ENCODE measurements at places on chromosomes 12 and 14.

DNA sequence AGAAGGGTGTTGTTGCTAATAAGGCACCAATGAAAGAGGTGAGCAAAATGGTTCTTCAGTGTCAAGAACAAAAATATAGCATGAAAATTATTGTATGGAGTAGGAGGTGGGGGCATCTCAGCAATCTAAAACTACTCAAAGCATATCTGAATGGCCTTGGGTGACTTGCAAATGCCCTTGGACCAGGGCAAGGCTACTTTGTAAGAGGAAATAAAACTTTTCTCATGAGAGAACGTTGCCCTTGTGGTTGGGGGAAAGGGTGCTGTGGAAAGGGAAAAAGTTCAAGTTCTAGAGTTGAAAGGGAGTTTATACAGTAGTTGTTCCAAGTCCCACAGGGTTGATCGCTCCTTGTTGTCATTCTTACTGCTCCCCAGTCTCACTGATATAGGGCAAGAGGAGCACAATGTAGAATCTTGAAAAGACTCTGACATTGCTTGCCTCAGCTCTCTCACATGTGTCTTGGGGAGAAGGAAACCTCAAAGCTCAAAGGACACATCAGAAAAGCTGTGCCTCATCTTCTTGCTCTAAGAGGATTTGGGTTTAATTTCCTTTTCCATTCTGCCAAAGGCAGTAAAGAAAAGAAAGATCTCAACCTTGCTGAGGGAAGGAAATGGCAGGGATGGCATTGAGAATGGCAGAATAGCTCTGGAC, 270.5 kb downstream of the DUSP6 start:
- no peak for DNase-seq

DNA sequence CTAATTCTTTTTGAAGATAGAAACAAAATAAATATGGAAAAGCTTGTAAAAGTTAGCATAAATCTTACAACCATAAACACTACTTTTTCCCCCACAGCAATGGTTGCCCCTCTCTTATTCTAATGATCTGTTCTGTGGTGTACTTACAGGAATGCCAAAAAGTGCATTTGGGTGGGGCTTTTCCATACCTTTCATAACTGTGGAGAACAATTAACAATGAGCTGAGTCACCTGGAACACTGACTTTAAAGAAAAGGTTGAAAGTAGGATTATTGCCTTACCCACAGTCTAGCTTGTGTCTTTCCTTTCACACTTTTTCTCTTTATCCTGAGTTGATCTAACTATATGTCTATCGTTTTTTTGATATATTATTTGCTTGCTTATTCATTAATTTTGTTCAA, 86.9 kb downstream of the TPH2 start:
- no peak for DNase-seq

DNA sequence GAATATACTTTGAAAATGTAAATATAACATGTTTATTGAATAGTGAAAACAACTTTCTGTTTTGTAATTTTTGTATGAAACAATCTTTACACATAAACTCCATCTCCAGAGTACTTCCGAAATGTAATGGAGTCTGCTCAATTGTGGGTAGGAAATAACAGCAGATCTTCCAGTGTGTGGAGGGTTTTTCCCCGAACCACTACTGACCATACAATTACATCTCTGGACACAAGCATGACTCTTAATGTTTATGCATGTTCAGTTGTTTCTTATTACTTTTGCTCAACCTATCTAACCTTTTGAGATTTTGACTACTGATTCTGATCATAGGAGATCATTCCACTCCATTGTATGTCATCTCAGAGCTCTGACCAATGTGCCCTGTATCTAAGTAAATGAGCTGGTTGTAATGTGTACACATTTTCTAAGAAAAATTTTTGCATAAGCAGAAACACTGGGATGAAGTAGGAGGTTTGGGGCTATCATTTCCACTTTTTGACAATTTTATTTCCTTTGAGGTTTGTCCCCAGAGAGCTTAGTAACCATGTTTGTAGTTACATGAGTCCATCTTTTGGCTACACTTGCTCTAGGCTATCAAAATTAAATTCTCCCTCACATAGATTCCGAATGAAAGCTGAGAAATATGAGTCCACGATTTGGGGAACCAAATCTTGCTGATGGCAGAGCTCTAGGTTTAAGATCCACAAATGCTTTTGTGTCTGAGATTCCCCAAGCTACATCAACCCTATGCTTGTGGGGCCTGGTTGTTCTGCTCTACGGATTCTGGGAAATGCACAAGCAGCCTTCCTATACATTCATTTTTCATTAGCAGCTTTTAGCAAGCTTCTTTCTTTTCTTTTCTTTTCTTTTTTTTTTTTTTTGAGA, 21.4 kb upstream of the CLEC4D start:
- peak; percentile 9 for DNase-seq

GRCh38 chr14:64704143-64704742, at the start of gene PLEKHG3:
Gene PLEKHG3, plus strand, starts transcription at chr14:64704424. Its CDS starts 23,208 bp downstream, at chr14:64727632.
- DNase-seq, result peak; percentile 69

DNA sequence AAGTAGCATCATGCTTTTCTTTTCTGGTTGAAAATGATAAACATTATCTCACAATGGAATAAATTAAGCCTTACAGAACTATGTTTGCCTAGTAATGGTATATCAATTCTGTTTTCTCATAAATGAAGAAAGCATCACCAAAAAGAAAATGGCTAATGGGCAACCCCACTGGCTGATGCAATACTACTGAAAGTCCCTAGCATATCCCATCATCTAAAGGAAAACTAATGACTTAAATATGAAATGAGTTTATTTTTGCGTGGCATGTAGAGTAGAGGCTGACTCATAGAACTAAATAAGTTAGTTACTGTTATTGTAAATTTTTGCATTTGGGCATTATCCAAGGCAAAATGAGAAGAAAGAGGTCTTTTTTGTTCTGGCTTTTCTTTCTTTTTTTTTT, 1156.3 kb upstream of the SEL1L start:
- DNase-seq, result no peak

DNA sequence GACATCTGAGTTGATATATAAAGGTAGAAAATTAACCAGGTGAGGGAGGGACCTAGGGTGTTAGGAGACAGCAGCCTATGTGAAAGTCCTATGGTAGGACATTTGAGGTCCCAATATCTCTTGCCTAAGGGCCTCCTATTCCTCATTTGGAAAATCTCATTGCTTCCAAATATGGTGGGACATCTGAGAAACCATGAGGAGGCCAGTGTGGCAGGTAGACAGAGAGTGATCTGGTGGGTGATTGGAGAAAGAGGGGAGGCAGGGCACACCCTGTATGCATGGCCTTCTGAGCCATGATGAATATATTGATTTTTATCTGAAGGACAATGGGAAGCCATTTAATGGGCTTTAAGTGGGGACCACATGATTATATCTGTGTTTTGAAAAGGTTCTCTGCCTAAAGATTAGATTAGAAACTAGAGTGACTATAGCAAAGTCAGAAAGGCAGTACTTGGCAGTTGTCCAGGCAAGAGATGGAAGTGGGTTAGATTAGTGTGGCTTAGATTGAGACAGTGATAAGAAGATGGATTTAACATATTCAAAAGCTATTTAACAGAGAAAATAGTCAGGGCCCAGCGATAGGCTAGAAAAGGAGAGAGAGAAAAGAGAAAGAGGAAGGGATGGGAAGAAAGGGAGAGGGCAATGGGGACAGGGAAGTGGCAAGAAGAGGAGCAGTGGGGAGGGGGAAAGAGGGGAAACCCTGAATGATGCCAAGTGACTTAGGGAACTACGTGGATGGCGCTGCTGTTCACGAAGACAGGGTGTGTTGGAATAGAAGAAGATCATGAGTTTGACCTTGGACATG, 237.2 kb upstream of the SRRM4 start:
- no peak for DNase-seq

GRCh38 chr14:85475113-85475512, 54.8 kb upstream of the FLRT2 start:
- DNase-seq, result no peak

GRCh38 chr14:31166271-31166561, 41.4 kb downstream of the HECTD1 start:
- no peak for DNase-seq

DNA sequence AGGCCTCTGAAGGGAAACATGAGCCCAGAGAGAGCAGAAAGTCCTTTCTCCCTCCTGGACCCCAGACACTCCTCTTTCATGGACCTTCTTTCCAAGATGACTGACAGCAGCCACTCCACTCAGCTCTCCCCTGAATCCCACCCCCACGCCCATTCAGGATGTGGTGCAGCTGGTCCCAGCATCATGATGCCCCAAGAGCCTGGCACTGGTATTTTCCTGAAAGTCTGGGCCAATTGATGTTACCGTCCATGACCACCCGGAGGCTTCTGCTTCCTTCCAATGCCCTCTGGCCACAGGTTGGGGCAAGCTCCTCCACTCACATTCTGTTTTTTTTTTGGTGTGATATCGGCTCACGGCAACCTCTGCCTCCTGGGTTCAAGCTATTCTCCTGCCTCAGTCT, 112.6 kb downstream of the CALM1 start:
- DNase-seq, result no peak

GRCh38 chr12:2494486-2495192, 300.1 kb upstream of the FKBP4 start:
- DNase-seq, result peak; percentile 46

DNA sequence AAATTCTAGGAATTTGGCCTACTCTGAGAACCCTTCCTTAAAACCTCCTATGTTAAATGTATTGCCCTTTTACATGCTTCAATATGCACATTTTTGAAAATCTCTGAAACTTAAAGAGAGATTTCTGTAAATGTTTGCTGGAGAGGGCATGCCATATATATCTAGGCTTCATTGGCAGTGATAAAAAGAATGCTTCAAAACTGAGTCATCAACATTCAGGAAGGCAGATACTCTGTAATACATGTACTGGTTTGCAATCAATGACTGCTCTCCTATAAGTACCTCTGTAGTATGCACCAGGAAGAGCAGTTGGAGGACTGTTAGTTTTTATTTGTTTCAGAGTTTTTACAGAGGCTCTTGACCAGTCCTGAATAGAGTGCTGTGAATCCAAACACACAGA, 739.9 kb downstream of the SLC16A7 start:
- DNase-seq, result no peak
